ENCODE measurements at places on chromosomes 16 and 17. TPM values are rescaled to one million over a fixed set of nuclear protein-coding genes. Genes with fewer than 3 reads are reported as not detected.

GRCh38 chr16:81765969-81766368 is 13.1 kb upstream of the PLCG2 start:
- DNase-seq = no peak

PPP1R27 gene
- not detected for total RNA-seq

MT3 gene
- not detected for total RNA-seq

SHBG gene
- 0.67 TPM for total RNA-seq

DNA sequence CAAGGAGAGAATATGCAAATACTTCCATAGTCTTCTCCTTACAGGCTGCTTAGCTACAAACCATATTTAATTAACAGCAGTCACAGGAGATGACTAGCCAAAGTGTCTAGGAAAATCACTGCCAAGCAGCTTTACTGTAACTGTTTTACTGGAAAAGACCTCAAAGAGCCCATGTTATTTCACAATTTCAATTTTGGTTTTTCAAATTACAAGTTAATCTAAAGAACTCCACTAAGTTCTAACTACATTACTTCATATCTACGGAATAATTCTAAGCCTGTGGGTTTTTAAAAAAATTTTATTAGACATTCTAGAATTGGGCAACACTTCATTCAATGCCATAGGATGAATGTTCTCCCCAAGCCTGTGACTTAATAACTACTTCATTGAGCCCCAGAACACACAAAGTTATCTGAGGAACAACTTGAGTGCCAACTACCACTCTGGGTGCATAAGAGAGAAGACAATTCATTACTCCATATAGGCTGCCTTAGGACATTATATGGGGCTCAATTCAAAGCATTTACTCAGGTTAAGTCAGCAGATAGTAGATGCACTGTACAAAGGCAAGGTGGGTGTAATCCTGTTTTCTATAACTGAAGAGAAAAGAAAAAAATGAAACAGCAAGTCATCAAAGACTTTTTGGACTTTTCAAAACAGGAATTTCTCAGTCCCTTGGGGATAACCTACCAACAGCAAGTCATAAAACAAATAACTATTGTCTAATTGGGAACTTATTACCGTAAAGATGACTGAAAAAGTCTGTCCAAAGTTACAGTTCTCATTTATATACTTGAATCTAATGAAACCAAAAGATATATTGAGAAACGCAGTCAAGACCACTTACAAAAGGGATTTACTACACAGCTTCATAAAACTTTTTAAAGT is 33.0 kb downstream of the STAT3 start:
- no peak for DNase-seq

DNA sequence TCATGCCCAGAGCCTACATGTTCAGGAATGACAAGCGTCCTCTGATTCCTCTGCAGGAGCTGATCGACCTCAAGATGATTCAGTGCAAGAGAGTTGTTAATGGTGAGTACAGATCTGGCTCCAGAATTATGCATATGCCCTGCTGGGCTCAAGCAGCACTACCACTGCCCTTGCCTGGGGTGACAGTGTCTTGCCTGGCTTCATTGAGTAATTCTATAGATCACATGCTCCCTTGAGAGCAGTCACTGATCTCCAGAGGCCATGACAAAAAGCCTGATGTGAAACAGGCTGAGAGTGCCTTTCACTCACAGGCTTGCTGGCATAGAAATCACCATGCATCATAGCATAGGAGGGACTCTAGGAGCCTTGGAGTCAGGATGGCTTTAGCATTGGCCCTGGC is 26.4 kb downstream of the DUS2 start:
- DNase-seq = no peak

- no peak for DNase-seq
These were observed 167.8 kb upstream of the CACNG5 start for GRCh38 chr17:66667090-66667489.

- no peak for DNase-seq
These were observed 2.3 kb downstream of the NXPH3 start for GRCh38 chr17:49577963-49578362.

- no peak for DNase-seq
These were observed 51.8 kb upstream of the JPH3 start for GRCh38 chr16:87550495-87550961.

DNA sequence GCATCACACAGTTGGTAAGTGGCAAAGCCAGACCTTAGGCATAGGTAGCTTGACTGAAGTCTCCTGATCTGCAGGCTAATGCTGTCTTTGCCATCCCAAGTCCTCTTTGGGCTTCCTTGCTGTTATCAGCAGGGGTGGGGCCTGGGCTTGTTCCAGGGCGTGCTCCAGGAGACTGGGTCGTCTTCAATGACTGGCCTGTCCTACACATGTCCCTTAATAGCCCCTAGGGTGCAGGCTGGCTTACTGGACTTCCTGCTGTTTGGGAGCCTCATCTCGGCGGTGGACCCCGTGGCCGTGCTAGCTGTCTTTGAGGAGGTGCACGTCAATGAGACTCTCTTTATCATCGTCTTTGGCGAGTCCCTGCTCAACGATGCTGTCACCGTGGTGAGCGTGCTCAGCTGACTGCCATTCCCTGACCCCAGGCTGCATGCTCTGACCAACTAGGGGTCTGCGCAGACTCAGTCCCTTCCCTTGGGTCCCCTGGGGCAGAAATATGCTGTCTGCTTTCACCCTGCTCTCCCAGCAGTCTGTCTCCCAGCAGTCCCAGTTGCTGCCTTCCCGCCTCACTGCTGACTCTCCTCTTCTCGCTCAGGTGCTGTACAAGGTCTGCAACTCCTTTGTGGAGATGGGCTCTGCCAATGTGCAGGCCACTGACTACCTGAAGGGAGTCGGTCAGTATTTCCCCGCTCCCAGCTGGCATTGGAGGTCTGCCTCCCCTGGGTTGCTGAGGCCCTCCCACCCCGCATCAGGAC is 6.2 kb downstream of the SLC9A5 start:
- DNase-seq = no peak

HSD11B2 gene
- total RNA-seq = not detected

- DNase-seq = no peak
These were observed 10.8 kb downstream of the CSNK2A2 start for GRCh38 chr16:58187092-58187491.

- no peak for DNase-seq
These were observed 3.4 kb upstream of the TM4SF5 start for GRCh38 chr17:4768298-4768697.

ICAM2 gene
- total RNA-seq = 2.2 TPM

DNA sequence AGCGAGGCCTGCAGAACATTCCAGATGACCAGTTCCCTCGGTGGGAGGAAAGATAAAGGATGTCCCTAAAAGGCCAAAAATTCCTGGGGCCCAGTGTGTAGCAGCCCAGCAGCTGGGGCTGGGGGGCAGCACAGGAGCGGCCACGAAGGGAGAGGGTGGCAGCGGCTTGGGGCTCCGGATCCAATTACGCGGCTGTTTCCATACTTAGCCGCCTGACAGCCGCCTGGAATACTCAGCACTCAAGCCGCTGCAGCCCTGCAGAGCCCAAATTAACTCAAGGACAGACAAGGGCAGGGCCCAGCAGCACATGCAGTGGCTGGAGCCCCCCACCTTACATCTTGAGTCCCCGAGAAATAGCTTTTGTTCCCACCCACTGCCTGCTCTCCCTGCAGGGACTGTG is 1.3 kb downstream of the SRL start:
- DNase-seq = no peak

GRCh38 chr16:77443357-77444146 is 8.7 kb upstream of the ADAMTS18 start:
- DNase-seq = no peak
